ENCODE measurements at places on chromosomes 7 and 10.
A peak's percentile ranks its signal among the peaks of the same experiment; 100 is the strongest.

GRCh38 chr10:98404571-98405359, 10.2 kb downstream of the PYROXD2 start:
- DNase-seq, result no peak

GRCh38 chr7:128092221-128092620, 61.0 kb upstream of the LRRC4 start:
- DNase-seq, result no peak

- DNase-seq, result peak; percentile 22
Measured at GRCh38 chr7:106693677-106694353, 32.9 kb upstream of the CCDC71L start.

DNA sequence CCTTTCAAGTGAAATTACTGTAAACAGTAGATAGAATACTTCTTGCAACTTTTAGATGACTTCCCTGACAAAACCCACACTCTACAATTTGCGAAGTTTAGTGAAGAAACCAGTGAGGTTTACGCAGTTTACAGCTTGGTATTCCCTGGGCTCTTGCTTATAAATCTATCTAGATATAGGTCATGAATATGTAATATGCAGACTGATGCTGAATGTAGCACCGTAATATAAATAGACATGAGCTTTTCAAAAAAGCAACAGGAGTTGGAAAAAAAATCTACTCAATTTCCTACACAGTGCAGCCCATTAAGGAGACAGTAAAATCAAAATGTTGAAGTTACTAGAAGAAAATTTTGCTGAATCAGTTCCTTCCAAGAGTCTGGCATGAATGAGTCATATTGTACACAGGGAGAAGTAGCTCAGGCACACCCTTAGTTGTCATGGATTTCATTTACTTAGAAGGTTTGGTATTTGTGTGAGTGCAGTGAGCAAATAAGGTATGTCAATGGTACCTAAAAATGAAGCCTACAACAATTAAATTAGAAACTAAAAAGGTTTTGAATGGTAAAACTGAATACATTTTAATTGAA, 67.7 kb upstream of the NEUROD6 start:
- peak; percentile 55 for DNase-seq

DNA sequence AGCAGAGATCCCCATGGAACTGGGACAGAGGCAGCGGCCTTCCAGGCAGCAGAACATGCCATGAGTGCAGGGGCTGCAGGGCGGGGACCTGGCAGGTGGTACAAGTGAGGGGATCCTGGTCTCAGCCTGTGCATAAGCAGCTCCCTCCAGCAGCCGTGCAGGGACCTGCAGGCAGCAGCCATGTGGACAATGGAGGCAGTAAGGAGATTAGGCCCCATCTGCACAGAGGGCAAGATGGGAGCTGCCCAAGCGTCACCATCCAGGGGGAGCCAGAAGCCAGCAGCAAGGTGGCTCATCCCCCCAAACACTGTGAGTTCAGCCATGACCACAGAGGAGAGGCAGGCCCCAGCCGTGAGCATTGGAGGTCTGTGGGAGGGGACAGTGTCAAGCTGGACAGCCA, 3.1 kb downstream of the DDC start:
- DNase-seq, result no peak

DNA sequence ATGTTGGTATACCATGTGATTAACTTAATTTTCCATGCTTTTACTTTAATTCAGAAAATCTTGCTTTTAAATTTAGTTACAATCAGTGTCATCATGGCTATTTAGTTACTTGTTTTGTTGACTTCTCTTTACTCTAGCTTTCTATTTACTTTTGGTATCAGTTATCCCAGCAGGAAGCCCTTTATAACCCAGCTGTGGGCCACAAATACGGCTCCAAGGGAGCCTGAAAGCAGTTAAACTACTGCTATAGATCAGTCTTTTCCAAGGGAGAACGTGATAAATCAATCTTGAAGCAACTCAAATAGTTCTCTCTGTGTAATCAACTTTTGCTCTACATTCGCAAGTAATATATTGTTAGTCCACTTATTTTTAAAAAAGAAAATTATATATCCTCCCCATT, 287.4 kb downstream of the CACNA2D1 start:
- no peak for DNase-seq

DNA sequence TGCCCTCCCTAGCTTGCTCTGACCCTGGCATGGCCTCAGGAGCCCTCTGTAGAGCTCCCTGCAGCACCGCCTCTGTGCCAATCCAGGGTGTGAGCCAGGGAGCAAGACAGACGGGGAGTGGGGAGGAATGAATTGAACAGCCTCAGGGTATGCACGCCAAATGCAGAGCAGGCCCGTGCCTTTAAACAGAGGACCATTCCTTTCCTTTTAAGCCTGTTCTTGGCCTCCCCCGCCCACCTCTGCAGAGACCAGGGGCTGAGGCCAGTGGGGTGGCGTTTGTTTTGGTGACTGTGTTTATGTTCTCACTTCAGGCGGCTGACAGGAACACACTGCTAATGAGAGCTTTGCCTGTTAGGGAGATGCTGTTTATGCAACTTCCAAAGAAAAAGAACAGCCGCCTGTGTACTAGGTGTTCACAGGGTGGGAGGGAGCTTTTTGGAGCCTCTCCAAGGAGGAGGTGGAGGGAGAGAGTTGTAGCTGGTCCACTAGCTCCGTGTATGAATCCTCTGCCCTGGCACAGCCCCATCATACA, 528.1 kb upstream of the DPP6 start:
- DNase-seq, result no peak

DNA sequence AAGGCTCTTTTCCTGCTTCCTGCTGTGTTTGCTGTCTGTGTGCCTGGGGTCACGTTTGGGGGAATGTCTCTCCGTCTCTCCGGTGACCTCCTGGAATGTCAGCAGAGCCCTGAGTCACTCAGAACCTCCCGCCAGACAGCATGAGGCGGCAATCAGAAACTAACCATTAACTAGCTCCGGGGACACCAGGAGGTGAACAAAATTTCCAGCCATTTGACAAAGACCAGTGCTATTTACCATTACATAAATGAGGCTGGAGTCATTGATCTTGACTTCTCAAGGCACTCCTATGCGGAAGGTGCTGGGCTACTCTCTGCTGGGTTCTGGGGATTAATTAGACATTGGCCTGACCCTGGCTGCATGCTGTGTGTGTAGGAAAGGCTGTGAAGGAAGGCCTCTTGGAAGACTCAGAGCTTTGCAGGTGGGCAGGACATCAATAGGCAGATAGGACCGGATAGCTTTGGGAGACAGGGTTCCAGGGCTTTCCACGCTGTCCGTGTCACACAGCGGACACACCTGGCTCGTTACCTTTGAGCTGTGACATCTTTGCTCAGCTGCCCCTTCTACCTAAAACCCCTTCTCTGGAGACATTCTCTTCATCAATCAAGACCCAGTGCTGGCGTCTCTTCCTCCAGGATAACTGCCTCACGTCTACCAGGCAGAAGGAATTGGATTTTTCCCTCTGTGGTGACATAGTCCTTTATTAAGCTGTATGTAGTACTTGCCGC, 77.0 kb downstream of the PFKFB3 start:
- no peak for DNase-seq

DNA sequence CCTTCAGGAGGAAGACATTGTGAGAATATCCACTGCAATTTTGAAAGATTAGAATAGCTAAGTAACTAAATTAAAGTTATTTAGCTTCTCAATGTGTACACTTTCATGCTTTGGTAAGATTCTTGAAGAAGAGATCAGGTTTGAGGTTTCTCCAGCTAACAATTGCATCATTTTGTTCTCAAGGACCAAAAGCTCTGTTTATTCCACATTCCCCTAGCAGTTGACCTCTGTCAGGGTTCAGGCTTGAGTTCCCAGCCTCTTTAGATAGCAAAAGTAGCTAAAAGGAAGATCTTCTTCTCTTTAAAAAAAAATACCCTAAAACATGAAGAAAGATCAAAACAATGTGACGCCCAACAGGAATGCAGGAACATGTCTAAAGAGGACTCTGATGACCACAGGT, 179.4 kb upstream of the IGFBP3 start:
- no peak for DNase-seq

GRCh38 chr7:155962191-155962967, 150.1 kb upstream of the SHH start:
- no peak for DNase-seq

GRCh38 chr10:343231-344220, 208.3 kb downstream of the ZMYND11 start:
- no peak for DNase-seq

GRCh38 chr7:95687759-95688343, 84.5 kb upstream of the DYNC1I1 start:
- DNase-seq, result peak; percentile 9

DNA sequence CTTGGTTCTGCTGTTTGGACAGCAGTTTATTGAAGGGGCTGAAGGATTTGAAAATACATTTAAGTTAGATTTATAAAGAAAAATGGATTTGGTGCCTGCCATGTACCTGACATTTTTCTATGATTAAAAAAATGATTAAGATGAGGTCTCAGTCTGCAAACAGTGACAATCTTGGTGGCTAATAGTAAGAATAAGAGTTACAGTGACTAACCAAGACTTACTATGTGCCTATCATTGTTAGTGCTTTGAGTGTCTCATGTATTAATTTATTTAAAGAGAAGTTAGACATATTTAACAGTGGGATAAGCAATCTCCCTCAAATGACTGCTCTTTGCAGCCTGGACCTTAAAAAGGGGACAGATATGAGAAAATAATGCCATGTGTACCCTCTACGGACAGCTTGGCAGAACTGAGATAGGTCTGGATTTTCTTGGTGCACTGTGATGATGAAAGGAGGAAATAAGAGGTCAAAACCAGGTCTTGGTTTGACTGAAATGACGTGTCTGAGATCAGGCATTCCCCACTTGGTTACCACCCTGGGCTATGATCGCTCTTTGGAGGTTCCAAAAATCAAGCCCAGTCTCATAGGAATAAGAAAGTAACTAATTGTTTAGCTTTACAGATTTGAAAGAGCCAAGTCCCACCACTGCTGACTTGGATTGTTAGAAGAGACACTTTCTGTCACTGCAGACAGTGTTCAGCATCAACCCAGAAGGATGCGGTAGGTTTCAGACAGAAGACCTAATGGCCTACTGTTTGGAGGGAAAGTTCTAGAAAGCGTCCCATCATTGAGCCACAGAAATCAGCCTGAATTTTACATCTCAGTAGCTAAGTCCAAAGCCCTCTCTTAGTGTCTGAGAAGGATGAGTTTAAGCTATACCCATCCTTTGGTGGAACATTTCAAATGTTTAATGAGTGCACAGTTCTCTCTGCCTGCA, 2.1 kb downstream of the CASP7 start:
- no peak for DNase-seq

GRCh38 chr10:105952153-105952552, 1212.4 kb downstream of the SORCS1 start:
- DNase-seq, result no peak

- no peak for DNase-seq
Measured at GRCh38 chr10:84933402-84933801, 605.0 kb downstream of the CCSER2 start.

DNA sequence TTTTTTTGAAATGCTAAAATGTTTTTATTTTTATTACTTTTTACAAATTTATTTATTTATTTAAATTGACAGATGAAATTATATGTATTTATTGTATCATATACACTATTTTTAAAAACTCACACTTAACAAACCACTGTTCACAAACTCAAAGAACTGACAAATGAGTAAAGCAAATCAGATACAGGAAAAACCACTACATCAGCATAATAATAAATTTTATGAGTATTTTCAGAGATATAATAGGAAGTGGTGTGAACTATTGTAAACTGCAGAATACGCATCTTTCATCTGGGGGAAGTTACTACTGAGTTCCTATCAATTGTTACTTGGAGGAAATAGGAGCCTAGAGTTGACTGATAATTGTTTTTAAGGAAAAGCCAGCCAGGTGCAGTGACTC, 150.7 kb downstream of the PCLO start:
- DNase-seq, result no peak

GRCh38 chr7:37916017-37916672, 472 bp downstream of the SFRP4 start:
- DNase-seq, result no peak

DNA sequence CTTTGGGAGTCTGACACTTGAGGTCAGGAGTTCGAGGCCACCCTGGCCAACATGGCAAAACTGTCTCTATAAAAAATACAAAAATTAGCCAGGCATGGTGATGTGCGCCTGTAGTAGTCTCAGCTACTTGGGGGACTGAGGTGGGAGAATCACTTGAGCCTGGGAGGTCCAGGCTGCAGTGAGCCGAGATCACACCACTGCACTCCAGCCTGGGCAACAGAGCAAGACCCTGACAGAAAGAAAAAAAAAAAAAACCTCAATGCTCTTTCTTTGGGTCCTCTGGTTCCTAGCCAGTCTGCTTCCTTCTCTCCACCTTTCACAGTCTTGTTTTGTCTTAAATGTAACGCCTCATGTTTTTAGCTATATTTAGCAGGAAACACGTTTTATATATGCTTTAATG, 9.4 kb downstream of the OGDH start:
- no peak for DNase-seq

DNA sequence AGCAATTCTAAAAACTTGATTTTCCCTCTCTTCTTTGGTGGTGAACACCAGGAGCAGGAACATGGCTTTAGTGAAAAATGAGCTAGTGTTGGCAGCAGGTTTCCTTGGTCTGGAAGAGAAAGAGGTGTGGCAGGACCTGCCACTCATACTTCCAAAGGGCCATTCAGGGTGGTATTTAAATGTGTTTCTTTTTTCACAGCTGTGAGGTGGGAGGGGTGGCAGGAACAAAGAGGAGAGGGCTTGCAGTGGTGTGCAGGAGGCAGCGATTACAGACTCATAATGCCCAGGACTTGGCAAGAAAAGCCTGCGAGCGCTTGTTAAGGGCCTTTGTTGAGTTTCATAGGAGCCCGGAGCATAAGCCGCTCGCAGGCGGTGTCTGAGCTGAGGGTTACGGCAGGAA, 36.8 kb downstream of the WIPF3 start:
- DNase-seq, result no peak

DNA sequence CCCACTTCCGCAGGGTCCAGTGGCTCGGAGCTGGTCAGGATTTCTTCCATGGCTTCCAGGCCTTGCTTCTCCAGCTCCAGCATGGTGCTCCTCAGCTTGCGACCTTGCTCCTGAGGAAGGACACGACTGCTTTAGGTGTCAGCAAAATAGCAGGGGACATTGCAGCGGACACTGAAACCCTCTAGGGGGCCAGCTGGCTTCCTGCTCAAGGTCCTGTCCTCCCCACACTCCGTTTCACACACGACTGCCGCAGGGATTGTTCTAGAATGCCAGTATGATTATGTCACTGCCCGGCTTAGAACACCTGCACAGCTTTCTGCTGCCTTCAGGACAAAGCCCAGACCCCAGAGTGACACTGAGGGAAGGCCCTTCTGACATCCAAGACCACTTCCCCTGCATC, 65.6 kb downstream of the SCRN1 start:
- no peak for DNase-seq

- no peak for DNase-seq
Measured at GRCh38 chr10:50410066-50410811, 158.9 kb upstream of the ASAH2 start.

DNA sequence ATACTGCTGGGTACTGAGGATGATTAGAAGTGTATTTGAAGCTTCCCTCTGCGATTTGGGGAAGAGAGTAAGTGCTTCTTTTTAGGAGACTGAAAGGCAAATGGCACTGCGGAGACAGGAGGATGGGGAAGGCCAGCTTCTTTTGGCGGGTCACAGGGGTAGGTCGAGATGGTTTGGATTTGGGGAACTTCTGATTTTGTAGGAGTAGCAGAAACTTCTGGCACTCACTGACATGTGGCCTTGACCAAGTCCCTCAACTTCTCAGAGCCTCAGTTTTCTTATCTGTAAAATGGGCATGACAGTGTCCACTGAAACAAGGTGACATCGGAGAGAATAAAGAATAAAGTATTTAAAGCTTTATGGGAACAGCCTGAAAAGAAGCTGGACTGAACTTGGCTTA, 59.8 kb upstream of the WDR11 start:
- DNase-seq, result no peak
